ENCODE measurements at places on chromosomes 5 and 9. TPM values are rescaled to one million over a fixed set of nuclear protein-coding genes. Genes with fewer than 3 reads are reported as not detected.
A peak's percentile ranks its signal among the peaks of the same experiment; 100 is the strongest.

DNA sequence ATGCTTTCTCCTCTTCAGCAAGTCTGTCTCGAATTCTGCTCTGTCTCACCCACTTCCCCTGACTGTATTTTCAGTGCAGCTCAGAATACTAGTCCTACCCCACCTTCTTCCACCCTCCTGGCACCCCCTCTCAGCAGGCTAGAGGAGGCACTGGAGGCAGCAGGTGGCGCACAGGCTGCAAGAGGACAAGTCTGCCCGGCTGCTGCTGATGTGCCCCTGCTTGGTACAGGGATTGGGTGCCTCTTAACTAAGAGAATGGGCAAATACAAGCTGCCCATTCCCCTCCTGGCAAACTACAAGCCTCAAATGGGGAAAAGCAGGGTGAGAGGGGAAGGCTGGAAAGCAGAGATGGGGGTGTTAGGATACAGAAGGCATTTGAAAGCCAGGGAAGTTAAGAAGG is 5.1 kb downstream of the TLN1 start:
- peaks cover 60% of the 10 kb centered on the region for H3K36me3 ChIP-seq
- peaks cover 33% of the 10 kb centered on the region for H3K4me1 ChIP-seq
- H3K4me3 ChIP-seq: no peak overlapping the region
- DNase-seq: no peak

DNA sequence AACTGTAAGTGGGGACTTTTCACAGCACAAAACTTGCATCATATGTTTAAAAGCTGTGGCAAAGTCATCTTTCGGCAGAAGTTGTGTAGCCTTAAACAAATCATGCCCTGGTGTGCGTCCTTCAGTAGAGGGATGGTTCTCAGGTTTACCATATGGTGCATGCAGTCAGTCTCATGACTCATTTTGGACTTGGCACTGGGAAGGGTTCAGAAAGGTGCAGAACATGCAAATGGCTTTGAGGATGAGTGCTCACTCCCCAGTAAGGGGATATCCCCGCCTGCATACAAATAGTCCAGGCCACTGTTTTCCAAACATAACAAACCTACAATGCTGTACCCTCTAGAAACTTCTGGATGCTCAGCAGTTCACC is 260.3 kb downstream of the NDUFS4 start:
- no peak overlapping the region for H3K27ac ChIP-seq
- H3K4me1 ChIP-seq: no peaks in the 10 kb centered on the region
- DNase-seq: no peak
- no peaks in the 10 kb centered on the region for H3K27me3 ChIP-seq
- no peak overlapping the region for H3K4me3 ChIP-seq
- H3K36me3 ChIP-seq: no peaks in the 10 kb centered on the region

GRCh38 chr9:33623658-33624586 is 99.9 kb downstream of the ANKRD18B start:
- H3K27ac ChIP-seq: no peak overlapping the region
- no peaks in the 10 kb centered on the region for H3K36me3 ChIP-seq
- peak; percentile 55 for DNase-seq
- no peak overlapping the region for H3K4me3 ChIP-seq

DNA sequence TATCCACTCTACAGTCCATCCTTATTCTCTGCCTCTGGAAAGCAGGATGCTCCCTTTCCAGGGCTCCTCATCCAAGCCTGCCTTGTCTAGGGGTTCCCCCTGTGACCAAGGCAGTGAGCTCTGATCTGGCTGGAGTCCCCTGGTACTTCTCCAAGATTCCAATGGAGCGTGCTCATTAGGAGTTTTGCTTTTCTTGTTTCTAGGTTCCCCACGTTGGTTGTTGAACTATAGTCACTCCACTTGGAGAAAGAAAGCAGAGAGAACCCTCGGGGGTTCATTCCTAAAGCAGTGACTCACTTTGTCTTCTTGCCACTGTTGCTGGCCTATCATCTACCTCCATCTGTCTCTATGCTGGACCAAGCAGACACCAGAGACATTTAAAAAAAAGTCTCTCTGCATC is 192.6 kb downstream of the TLE4 start:
- no peak for DNase-seq
- H3K4me1 ChIP-seq: peaks cover 2% of the 10 kb centered on the region
- H3K4me3 ChIP-seq: no peak overlapping the region
- peaks cover 2% of the 10 kb centered on the region for H3K27me3 ChIP-seq
- H3K27ac ChIP-seq: no peak overlapping the region

DNA sequence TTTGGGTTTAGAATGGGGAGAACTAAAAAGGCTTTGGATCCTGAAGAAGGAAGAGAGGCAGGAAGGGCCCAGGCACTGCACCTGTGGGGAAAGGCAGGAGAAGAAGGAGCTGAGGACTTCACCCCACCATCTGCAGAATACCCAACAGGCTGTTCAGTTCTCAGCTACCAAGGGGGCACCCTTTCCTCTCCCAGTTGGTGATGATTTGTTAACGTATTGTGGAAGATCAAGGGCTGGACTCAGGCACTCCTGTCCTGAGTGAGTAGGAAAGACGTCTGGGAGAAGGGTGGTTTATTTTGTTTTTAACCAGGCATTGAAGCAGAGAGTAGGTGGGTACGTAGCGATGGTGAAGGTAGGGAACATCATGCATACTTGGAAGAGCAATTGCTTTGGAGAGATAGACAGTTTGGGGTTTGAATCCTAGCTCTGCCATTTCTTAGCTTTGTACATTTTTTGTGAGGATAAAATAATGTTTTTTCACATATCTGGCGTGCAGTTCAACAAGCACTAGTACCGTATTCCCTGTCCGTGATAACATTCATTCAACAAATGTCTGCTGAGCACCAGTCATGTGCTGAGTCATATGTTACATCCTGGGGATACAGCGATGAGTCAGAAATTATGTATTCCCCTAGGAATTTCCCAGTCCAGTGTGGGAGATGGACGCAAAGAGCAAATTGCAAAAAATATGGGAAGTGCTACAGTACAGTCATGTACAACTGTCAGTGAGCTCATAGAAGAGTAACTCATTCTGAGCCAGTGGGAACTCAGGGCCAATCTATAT is 2.1 kb downstream of the MSANTD3 start:
- H3K27ac ChIP-seq: no peak overlapping the region
- no peaks in the 10 kb centered on the region for H3K36me3 ChIP-seq
- H3K27me3 ChIP-seq: no peaks in the 10 kb centered on the region
- DNase-seq: no peak
- H3K4me3 ChIP-seq: no peak overlapping the region

GRCh38 chr5:77636641-77637169 is 1.8 kb downstream of the OTP start:
- no peaks in the 10 kb centered on the region for H3K36me3 ChIP-seq
- no peak overlapping the region for H3K27ac ChIP-seq
- H3K27me3 ChIP-seq: peaks cover 99% of the 10 kb centered on the region
- no peak overlapping the region for H3K4me3 ChIP-seq
- DNase-seq: no peak

Gene GFPT2
- 14.9 TPM for total RNA-seq

Data from spinal cord (tissue), 10 donors.